ENCODE measurements at places on chromosomes 3 and 15.
A peak's percentile ranks its signal among the peaks of the same experiment; 100 is the strongest.

GRCh38 chr3:11084098-11084497, 70.2 kb upstream of the HRH1 start:
- DNase-seq = no peak

GRCh38 chr15:64037966-64038365, 8.3 kb downstream of the DAPK2 start:
- DNase-seq = no peak

GRCh38 chr15:73139041-73139743, 86.9 kb downstream of the NEO1 start:
- no peak for DNase-seq

DNA sequence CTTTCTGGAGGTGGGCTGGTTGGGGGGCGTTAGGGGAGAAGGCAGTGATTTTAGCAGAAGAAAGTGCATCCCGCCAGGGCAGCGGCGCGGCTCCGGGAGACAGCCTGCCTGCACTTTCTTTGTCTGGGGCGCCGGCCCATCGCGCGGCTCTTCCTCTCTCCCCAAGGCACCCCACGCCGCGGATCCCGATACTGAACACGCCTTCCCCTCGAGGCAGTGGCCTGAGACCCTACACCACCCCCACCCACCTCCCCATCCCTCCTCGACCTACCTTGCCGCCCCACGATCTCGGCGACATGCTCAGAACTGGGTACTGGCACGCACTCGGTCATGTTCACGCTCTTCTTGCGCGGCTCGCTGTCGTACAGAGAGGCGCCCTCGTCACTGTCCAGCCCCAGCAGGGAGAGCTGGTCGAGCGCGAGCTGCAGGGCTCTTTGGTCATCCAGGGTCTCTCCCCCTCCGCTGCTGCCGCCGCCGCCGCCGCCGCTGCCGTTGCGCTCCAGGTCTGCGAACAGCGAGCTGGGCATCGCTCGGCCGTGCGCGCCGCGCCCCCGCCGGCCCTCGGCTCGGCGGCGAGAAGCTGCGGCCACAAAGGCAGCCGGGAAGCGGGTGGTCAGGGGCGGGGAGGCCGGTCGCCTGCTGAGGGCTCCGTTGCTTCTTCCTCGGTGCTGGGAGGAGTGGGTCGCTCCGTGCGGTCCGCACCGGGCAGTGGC, 483 bp downstream of the MEX3B start:
- peak; percentile 60 for DNase-seq

DNA sequence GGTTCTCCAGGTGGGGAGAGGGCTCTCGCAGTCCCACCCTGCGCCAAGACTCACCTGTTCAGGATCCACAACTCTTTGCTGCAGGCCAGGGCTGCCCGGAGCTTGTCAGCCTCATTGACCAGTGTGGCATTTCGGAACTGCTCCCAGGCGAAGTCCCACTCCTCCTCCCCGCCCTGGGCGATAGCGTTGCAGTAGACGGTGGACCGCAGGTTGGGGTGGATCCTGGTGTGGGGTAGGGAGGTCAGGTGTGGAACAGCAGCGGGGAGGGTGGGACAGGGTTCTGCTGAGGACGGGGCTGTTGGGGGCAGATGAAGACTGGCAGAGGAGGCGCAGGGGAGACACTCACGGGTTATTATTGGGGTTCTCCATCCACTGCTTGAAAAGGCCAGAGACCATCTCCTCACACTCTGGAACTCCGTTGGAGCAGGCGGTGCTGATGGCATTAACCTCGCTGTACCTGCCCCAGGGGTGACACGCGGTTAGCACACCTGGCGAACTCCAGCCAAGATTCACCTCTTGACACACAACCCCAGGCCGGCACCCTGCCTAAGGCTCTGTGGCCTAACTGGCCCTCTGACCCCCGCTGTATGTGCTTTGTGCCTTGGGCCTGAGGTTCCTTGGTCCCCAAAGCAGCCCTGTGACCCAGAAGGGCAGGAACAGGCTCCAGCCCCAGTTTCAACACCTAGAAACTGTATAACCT, 16.1 kb downstream of the MESP2 start:
- no peak for DNase-seq

- no peak for DNase-seq
Measured at GRCh38 chr3:46599590-46599989, 12.7 kb upstream of the FAM240A start.

DNA sequence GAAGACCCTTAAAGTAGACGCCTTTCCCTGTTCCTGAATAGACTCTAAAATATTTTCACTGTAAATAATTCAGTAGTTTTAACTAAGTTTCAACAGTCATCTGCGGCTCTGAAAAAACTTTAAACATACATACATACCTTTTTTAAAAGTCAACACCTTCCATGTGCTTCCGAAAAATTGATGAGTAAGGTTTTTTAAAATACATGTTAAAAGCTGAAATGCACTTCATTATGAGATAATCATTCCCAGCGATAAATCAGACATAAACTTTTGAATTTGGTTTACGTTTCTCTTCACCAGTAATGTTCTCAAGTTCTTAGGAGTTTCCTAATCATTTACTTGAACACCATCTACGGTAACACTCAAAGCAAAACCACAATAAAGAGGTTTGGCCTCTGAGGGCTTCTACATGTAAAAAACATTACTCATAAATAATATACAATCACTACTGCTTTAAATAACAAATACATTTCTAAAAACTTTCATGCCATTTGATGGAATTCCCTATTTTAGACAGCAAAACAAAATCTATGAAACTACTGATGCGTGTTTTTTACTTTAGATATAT, 403.5 kb downstream of the SHQ1 start:
- DNase-seq = no peak

DNA sequence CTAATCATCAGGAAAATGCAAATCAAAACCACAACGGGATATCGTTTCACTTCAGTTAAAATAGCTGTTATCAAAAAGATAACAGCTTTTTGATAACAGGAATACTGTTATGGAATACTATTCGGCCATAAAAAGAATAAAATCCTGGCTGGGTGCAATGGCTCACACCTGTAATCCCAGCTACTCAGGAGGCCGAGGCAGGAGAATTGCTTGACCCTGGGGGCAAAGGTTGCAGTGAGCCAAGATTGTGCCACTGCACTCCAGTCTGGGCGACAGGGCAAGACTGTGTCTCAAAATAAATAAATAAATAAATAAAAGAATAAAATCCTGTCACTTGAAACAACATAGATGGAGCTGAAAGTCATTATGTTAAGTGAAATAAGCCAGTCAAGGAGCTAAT, 178.1 kb upstream of the TSC22D2 start:
- no peak for DNase-seq

DNA sequence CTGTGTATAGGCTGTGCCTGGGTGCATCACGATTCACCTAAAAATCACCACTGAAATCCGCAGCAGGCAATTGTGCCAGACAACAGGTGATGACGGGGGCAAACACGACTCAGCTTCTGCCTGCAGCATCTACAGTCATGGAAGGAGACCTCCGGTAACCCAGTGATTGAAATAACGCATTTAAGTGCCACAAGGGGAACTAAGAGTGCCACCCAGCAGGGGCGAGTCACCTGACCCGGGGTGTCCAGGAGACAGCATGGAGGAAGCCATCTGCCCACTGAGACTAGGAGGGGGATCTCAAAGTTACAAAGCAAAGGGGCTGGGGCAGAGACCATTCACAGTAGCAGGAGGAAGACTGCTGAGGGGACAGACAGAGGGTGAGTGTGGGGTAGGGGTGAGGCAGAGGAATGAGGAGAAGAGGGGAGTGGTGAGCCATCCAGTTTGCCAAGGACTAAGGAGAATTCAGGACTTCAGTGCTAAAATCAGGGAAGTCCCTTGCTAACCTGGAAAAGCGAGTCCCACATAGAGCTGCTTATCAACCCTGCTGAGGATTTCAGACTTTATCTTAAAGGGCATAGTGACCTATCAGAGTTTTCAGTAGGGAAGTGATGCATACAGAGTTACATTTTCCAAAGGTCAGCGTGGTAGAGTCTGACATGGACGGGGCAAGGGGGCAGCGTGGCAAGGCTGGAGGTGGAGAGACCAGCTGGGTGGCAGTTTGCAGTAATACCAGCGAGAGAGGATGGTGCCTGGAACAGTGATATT, 256.7 kb upstream of the HES1 start:
- DNase-seq = no peak

DNA sequence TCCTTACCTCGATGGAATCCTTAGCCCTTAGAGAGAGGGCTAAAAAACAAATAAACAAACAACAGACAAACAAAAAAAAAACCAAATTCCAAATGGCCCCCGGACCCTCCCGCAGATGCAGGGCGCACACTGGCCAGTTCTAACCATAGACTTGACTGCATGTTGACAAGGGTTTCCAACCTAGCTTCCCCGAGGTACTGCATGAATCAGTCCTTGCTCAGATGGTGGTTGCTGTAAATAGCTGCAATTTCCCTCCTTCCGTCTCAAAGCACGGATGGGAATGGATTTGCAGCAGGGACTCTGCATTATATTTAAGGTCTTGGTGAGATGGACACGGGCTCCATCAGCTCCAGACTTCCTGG, 162.8 kb downstream of the CD47 start:
- peak; percentile 38 for DNase-seq

- DNase-seq = no peak
Measured at GRCh38 chr15:101538177-101538576, 48.7 kb upstream of the PCSK6 start.

DNA sequence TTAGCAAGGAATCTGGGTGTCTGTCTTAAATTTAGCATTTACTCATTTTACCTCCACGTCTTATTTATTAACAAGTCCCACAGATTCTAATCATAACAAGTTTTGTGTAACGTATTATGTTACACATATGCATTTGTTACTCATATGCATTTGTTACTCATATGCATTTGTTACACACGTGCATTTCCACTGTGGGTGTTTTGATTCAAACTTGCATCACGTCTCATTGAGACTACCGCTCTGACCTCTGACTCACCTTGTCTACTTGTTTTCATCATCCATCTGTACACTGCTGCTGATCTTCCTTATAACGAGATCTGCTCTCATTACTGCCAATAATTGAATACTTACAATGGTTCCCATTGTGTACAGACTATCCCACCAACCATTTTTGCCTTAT, 1141.4 kb downstream of the TBL1XR1 start:
- no peak for DNase-seq

DNA sequence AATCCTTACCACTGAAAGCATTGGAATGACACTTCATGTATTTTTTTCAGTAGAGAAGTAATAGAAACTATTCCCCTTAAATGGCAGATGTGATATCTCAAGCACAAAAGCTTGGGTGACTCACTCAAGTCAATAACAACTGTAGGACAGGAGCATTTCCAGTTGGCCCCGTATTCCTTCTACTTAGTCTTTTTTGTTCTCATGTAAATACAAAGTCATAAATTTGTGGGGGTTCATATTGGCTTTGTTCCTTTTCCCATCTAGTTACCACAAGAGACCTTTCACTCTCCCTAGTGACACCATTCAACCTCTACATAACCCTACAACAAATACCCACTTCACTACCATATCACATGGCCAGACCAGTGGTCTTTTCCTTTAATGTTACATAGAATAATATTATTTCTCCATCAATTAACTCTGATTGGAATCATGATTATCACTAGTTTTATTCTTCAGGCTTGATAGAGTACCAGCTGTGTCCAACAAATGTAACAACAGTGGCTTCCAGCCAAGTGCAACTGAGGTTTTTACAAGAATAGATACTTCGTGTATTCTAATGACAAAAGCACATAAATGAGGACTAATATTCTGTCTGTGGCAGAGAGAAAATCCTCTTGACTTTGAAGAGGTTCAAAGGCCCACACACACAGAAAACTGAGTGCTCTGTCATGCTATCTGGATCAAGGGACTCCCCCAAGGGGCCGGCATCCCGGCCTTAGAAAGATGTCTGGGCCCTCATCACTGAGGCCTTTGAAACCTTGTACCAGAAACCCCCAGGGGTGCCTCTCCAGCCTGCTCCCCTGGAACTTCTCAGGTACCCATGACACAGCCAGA, 94.0 kb upstream of the THBS1 start:
- no peak for DNase-seq

- DNase-seq = no peak
Measured at GRCh38 chr3:89562373-89562772, 455.0 kb downstream of the EPHA3 start.

DNA sequence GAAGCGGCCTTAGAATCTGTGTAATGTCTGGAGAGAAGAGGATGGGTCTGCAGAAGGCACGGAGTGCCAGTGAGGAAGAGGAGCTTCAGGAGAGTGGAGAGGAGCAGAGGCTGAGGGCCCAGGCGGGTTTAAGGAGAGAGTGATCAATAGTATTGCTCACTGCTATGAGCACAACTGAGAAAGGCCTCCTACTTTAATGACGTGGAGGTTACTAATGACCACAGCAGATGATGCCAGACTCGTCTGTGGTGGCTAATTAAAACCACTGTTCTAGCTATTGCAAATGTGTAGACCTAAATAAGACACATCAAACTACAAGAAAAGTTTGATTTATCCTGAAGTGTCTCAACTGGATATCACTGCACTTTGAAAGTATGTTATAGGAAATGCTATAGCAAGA, 33.2 kb downstream of the MTMR10 start:
- no peak for DNase-seq

DNA sequence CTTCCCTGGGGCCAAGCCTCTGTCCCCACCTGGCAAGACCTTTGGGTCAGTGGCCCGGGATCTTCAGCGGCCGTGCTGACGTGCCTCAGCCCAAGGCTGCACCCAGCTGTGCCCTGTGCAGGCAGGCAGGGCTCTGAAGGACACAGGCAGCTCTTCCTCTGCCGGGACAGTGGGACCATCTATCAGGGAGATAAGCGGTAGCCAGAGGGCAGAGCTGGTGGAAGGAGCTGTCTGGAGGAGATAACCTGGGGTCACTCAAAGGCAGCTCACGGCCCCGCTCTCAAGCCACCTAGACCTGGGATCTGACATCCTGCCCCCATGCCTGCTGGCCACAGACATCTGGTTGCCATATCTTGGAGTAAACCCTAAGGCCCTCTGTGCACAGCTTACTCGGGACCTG, 27.3 kb downstream of the DUSP7 start:
- no peak for DNase-seq

DNA sequence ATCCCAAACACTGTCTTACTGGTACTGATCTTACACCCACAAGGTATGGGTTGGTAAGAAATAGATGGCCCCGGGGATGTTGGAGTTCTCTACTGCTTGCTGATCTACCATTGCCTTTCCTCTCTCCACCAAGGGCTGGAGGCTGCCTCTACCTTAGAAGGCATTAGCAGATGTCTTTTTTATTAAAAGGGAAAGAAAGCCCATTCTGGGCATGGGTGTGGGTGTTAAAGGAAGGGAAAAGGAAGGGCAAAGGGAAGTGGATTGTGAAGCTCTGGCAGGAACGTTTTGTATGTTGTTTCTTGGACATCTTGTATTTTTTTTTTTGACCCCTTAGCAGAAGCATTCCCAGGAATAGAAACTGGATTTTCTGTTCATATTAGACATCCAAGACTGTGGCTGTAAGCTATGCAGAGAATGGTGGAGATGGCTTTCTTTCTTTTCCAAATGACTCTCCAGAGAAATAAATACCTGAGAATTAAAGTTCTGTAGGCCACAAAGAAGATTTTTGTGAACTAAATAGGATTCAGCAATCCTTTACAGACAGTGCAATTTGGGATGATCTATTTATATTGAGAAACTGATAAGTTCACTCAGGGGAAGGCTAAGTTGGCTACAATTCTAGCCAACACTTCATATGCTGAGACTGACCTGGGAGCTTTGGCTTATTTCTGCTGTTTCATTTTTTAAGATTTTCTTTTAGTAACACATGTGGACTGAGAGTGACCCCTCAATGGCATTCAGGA, 108.8 kb downstream of the TOP2B start:
- no peak for DNase-seq
